Cerebellar cortex (tissue), 1 donor: ENCODE measurements at places on chromosomes 5 and 9.

DNA sequence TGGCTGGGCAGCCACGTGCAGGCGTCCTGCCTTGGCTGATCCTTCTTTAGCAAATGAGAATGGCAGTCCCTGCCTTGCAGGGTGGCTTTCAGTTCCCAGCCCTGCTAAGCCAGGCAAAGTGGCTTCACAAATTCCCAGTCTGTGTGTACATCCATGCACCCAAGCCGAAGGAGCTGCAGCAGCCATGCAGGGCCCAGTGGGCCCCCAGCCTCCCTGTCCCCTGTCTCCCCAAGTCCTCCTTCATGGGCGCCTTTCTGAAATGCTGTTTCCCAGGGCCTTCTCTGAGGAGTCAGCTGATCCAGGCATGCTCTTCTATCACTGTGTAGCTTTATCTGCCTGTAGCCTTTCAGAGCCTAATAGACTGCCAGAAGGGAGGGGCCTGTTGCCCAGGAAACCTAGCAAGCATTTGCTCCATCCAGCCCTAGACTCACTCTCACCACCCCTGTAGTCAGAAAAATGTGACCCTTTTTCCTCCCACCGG lies 47.4 kb upstream of the SHC3 start:
- peak; percentile 39 for DNase-seq

DNA sequence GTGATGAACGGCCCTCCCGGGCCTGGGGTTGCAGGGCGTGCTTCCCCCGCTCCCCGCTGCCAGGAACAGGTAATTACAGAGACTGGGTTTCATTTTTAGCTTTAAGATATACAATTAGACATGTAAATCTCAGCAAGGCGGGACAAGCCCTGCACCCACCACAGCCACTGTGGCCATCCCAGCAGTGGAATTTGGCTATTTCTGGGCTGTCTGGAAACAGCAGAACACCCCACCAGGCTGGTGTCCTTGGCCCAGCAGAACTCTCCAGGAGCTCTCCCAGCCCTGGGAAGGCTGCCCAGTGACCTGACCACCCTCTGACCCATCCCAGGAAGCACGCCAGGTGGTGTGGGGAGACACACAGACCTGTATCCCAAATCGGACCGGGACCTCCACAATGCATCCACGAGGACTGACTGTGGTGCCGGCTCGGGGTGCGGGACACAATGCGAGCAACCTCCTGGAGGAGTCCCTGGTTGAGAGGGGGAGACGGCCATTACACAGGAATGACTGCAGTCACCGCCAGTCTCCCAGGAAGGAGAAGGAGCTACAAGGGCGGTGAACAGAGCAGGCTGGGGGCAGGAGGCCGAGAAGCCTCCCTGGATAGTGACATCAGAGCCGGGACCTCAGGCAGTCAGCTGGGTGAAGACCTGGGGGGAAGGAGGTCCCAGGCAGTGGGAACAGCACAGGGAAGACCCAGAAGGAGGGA lies 17.3 kb downstream of the EEIG1 start:
- DNase-seq: no peak

DNA sequence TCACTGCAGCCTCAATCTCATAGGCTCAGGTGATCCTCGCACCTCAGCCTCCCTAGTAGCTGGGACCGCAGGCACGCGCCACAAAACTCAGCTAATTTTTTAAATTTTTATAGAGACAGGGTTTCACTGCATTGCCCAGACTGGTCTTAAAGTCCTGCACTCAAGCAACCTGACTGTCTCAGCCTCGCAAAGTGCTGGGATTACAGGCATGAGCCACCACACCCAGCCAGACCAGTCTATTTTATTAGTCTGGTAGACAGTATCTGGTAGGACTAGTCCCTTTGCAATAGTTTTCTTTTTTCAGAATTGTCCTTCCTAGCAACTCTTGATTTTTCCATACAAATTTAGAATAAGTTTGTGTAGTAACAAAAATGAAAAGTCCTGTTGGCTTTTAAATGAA lies 14.1 kb upstream of the GPR150 start:
- no peak for DNase-seq

DNA sequence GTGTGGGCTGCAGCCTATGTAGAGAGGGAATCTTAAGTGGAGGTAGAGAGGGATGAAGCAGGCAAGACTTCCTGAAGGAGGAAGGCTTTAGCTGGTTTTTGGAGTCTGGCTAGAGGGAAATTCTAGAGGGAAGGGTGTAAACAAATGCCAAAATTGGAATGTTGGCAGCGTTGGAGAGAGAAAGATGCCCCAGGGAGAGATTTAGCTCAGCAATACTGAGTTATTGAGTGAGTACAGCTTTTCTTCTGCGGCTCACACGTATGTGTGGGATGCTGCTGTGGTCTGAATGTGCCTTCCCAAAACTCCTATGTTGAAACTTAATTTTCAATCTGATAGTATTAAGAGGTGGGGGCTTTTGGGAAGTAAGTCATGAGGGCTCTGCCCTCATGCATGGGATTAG lies 24.5 kb upstream of the GLRA1 start:
- DNase-seq: no peak

GRCh38 chr9:111483439-111483857 lies 735 bp downstream of the ECPAS start:
- DNase-seq: no peak

DNA sequence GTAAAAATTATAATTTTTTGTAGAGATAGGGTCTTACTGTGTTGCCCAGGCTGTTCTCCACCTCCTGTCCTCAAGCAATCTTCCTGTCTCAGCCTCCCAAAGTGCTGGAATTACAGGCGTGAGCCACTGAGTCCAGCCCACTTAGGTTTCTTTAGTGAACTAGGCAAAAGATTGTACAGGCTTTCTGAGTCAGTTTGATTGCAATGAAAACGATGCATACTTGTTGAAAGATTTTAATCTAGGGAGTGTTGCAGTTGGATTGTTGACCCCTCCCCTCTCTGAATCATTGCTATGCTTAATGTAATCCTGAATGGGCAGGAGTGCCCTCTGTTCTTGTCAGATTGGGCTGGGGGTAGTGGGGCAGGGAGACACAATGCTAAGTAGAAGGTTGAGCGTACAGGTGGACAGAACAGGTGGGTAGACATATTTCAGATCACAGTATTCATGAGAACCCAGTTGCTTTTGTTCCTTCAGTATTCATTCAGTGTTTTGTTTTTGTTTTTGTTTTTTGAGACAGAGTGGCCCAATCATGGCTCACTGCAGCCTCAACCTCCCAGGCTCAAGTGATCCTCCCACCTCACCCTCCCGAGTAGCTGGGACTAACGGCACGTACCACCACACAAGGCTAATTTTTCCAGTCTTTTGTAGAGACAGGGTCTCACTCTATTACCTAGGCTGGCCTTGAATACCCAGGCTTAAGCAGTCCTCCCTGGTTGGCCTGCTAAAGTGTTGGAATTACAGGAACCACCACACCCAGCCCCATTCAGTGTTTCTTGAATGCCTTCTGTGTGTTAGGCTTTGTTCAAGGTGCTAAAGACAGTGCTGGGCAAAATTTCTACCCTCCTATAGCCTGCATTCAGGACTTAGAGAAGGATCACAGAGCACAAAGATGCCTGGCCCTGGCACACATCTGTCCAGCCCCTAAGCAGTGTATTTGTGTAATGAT lies 70.1 kb downstream of the KIAA1958 start:
- no peak for DNase-seq

- no peak for DNase-seq
Observed at GRCh38 chr5:113161806-113162205, 185.2 kb downstream of the DCP2 start.

DNA sequence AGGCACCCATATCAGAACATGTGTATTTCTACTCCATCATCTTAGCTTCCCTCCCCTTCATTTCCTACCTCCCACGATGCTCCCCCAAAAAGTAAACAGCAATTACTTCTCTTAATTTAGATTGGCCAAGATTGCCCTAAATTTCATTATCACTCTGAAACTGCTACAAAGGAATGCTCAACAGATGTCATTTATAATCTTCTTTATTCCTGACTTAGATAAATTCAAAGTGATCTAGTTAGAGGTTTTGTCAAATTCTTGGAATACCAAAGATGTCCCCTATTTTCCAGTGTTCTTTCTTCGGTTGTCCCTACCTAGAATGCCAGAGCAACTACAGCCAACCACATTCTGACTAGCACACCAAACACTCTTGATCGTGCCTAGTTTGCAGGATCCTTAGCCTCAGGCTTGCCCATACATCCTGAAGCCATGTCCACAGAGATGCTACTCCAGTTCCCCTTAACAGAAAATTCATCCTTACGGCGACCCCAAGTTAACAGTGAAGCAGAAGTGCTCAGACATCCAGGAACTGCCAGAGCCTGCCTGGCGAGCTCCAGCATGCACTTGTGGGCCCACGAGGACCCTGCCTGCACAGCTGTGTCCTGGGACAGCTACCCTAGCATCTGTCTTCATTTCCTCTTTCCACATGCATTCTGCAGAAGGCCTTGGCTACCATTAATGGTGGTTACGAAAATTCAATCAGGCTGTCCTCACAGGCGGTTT lies 31.6 kb downstream of the DAP start:
- no peak for DNase-seq
